ENCODE measurements at places on chromosomes 4 and X.

- DNase-seq: peak; percentile 4
These were observed 231.1 kb upstream of the ARHGAP24 start for GRCh38 chr4:85243857-85244256.

- DNase-seq: no peak
These were observed 4.8 kb downstream of the AREG start for GRCh38 chr4:74449571-74450297.

- DNase-seq: no peak
These were observed 29.3 kb upstream of the SCOC start for GRCh38 chr4:140344101-140344500.

GRCh38 chr4:104811727-104812126 lies 317.0 kb upstream of the CXXC4 start:
- DNase-seq: no peak

DNA sequence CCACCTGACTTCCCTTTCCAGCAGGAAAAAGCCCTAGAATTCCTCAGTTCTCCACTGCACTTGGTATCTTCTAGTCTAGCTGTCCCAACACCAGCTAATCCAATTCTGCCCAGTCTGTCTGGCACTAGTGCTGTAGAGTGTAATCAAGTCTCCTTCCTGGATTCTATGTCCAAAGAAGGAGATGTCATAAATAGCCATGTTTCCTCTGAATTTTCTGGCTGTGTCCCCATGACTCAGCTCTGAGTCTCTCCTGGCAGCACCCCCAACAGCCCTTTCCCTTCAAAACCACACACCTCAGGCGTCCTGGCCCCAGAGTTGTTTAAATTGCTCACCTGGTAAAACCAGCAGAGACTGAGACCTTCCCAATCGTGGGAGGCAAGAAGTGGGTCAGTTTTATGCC lies 197.2 kb downstream of the GRXCR1 start:
- DNase-seq: no peak

- DNase-seq: no peak
These were observed 6.9 kb downstream of the F11 start for GRCh38 chr4:186272699-186273391.

DNA sequence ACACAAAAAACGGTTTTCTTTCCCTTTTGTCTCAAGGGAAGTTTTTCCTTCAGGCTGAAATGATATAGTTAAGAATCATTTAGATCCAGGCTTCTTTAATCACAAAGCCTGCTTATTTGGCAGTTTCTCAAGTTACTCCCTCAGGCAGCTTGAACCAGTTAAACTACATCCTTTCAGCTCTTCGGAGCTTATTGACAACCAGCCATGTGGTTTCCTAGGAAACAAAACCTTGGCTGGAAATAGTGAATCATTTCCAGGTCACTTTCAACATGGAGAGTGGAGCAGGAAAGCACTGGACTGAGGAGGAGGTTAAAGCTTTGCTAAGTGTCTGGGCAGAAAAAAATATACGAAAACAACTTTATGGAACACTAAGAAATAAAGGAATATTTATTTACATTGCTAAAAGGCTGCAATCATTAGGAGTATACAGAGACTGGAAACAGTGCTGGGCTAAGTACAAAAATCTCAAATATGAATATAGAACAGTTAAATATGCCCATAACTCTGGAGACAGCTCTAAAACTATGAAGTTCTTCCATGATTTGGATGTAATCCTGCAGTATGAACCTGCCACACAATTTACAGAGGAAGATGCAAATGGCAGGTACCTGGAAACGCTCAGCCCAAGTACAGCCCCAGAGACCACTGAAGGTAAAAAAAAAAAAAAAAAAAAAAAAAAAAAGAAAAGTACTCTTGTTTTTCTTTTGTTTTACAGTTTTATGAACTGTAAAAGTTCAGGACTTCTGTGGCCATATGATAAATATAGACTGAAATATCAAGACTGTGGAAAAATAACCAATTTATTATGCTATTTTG lies 23.2 kb upstream of the AASDH start:
- DNase-seq: peak; percentile 69

DNA sequence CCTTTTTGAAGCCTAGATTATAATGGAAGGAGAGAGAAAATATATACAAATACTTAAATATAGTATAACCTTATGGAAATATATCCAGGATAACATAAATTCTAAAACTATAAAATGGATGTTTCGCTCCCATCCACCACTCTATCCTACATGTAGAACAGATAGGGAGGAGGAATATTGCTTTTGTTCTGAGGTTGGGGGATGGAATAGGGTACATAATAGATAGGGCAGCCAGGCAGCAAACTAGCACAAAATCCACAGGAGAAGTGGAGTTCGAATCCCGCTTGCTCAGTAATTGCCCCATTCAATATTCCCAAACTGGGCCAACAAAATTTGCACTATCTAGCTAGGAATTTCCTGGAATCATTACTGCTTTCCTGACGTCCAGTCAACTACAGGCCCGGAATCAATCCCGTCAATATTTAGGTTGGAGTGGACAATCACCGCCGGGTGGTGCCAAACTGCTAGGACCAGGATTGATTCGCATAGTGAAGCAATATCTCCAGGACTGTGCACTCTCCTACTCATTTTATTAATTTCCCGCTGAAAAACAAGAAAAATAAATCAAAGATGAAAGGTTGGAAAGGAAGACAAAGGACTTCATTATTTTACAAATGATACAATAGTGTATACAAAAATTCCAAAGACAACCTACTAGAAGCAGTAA lies 40.4 kb upstream of the PAPSS1 start:
- DNase-seq: peak; percentile 2

Data from SK-N-SH (cell line).